ENCODE measurements at places on chromosomes 2 and 18. TPM values are rescaled to one million over a fixed set of nuclear protein-coding genes. Genes with fewer than 3 reads are reported as not detected.

DNA sequence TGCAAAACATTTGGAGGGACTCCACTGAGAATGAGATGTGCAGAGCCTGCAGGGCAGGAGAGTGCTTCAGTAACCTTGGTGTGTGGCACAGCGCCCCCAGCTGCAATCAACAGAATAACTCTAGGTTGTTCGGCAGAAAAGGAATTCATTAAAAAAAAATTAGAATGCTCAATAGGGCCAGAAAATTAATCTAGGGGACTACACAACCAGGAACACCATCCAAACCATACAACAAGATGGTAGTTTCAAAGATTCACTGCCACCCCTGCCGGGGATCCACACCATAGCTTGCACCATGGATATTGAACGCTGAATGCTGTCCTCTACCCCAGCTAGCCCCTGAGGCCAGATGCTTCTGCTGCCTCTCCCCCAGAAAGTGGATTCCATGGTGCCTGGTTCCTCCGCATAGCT is 50.1 kb downstream of the THUMPD2 start:
- no peaks in the 10 kb centered on the region for H3K36me3 ChIP-seq
- peak overlapping the region; percentile 11 for H3K27ac ChIP-seq
- no peaks in the 10 kb centered on the region for H3K27me3 ChIP-seq
- no peak for DNase-seq
- no peaks in the 10 kb centered on the region for H3K4me1 ChIP-seq
- H3K4me3 ChIP-seq = no peak overlapping the region

- no peak overlapping the region for H3K4me3 ChIP-seq
- no peak overlapping the region for H3K27ac ChIP-seq
- no peaks in the 10 kb centered on the region for H3K27me3 ChIP-seq
- no peaks in the 10 kb centered on the region for H3K36me3 ChIP-seq
- DNase-seq = no peak
- H3K4me1 ChIP-seq = no peaks in the 10 kb centered on the region
Measured at GRCh38 chr2:30713698-30714097, 93.5 kb downstream of the CAPN13 start.

DNA sequence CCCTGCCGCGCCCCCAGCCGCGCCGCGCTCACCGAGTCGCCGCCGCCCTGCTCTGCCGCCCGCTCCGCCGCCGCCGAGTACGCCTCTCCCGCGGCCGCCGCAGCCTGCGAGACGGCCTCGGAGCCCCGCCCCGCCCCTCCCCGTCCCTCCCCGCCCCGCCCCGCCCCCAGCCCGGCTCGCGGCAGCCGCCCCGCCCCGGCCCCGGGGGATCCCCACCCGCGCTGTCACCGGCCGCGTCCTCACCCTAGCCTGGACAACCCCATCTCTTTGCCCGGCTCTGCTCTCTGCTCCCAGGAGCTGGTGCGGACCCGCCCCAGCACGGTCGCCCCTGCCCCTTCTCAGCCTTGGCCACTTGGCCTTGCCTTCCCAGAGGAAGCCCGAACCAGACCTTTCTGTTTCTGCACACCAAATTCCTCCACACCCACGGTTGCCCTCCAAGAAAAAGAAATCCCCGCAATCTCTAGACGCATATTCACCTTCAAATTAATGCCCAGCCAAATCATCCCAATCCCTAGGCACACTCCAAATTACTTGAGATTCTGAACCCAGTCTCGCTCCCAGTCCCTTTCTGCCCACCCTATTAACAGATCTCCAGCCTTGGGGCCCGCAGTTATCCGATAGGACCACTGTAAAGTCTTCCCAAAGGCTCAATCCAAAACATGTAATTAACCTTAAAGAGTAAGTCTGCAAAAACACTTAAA is at the start of gene CYRIA:
CYRIA (minus strand) TSS at position 87 of the 701 bp plus-strand sequence. CDS start 77,715 bp downstream, outside the sequence.
- H3K36me3 ChIP-seq = no peaks in the 10 kb centered on the region
- H3K27ac ChIP-seq = peak within 1 kb of the TSS; percentile 89
- H3K4me3 ChIP-seq = peak within 1 kb of the TSS; percentile 79
- H3K27me3 ChIP-seq = no peaks in the 10 kb centered on the region
- no peak for DNase-seq
- peaks cover 2% of the 10 kb centered on the region for H3K4me1 ChIP-seq

- no peaks in the 10 kb centered on the region for H3K36me3 ChIP-seq
- H3K4me3 ChIP-seq = no peak overlapping the region
- peaks cover 5% of the 10 kb centered on the region for H3K4me1 ChIP-seq
- no peak for DNase-seq
Measured at GRCh38 chr2:157900684-157901083, 24.6 kb upstream of the ACVR1 start.

DNA sequence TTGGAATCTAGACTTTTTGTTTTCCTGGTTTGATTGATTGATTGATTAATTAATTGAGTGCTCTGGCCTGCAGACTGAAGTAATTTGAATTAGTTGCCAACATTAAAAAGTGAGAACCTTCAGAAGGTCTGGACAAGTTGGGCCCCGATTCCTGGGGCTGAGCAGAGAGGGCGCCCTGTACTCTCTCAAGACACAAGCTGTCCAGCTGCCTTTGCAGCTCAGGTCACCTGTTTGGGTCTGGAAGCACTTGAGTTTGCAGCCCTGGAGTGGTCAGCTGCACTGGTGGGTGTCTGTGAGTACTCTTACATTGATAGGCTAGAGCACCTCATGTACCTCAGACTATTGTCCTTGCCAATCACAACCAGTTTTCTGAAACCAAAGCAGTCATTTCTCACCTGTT is 22.7 kb upstream of the CELF4 start:
- H3K27ac ChIP-seq = no peak overlapping the region
- H3K4me3 ChIP-seq = no peak overlapping the region
- no peak for DNase-seq
- no peaks in the 10 kb centered on the region for H3K36me3 ChIP-seq
- no peaks in the 10 kb centered on the region for H3K27me3 ChIP-seq

GRCh38 chr2:85924522-85924921 is 35.7 kb upstream of the ST3GAL5 start:
- H3K36me3 ChIP-seq = no peaks in the 10 kb centered on the region
- H3K4me1 ChIP-seq = peaks cover 16% of the 10 kb centered on the region
- H3K27me3 ChIP-seq = no peaks in the 10 kb centered on the region
- no peak overlapping the region for H3K4me3 ChIP-seq
- H3K27ac ChIP-seq = peak overlapping the region; percentile 88

DNA sequence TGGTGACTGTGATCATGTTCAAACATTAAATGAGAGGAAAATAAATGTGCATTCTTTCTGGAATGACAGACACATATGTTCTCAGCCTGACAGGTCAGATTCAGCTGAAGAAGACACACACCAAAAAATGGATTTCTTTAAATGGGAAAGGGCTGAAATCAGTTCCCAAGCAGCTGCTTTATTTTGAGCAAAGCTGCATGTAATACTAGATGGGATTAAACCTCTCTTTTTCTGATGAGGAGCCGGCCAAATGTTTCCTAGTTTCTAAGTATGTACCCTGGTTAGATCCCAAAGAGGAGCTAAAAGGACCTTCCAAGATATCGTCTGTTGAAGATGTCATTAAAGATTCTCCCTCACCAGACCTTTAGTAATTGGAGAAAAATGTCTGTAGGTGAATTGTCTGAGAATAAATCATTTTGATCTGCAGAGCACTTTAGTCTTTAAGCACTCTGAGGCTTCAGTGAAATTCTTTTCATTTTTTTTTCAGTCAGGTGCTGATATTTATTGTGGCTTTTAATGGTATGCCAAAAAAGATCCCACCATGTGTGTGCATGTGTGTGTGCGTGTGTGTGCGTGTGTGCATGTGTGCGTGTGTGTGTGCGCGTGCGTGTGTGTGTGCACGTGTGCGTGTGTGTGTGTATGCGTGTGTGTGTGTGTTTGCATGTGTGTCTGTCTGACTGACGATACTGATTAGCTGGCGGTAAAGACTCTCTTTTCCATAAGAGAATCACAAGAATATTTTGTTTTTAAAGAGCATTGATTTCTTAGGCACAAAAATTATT is 175.8 kb downstream of the IRS1 start:
- H3K27ac ChIP-seq = no peak overlapping the region
- H3K4me1 ChIP-seq = no peaks in the 10 kb centered on the region
- H3K4me3 ChIP-seq = no peak overlapping the region
- H3K27me3 ChIP-seq = no peaks in the 10 kb centered on the region
- DNase-seq = no peak

GRCh38 chr18:36636237-36636817 is 192.5 kb downstream of the TPGS2 start:
- DNase-seq = no peak
- H3K27me3 ChIP-seq = no peaks in the 10 kb centered on the region
- H3K4me1 ChIP-seq = no peaks in the 10 kb centered on the region
- H3K27ac ChIP-seq = no peak overlapping the region

- no peak overlapping the region for H3K27ac ChIP-seq
- no peaks in the 10 kb centered on the region for H3K27me3 ChIP-seq
- no peak overlapping the region for H3K4me3 ChIP-seq
- no peak for DNase-seq
- no peaks in the 10 kb centered on the region for H3K36me3 ChIP-seq
Measured at GRCh38 chr2:216925636-216926366, 65.9 kb upstream of the TNP1 start.

DNA sequence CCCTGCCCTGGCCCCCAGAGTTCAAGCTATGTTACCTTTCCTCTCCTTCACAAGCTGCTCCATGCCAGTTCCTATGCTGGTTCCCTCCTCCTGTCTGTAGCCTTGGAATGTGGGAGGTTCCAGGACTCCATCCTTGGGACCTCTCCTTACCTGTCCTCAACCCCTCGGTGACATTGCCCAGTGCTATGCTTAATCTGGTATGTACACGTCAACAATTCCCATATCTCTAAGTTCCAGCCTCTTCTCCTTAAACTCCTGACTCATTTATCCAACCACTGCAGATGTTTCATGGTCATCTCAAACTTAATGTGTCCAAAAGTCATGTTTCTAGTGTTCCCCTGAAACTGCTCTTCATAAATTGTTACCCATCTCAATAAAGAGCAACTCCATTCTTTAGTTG is 160.8 kb downstream of the TNS1 start:
- H3K36me3 ChIP-seq = no peaks in the 10 kb centered on the region
- H3K27me3 ChIP-seq = no peaks in the 10 kb centered on the region
- DNase-seq = no peak
- H3K27ac ChIP-seq = peak overlapping the region; percentile 59
- H3K4me1 ChIP-seq = no peaks in the 10 kb centered on the region

DNA sequence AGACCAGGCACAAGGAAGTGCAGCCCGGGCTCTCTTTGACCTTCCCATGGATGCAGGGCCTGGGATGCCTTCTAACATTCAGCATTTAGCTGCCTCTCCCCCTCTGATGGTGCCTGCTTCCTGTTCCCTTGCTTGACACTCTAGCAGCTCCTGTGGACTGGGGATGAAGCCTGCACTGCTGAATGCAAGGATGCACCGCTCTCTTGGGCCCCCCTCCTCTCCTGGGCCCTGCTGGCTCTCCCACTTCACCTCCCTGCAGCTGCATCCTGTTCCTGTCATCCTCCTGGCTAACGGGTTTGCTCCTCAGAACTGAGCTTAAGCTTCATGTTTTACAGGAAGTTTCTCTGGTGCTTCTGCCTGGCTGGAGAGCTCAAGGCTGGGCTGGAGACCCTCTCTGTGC is 254.1 kb downstream of the TSN start:
- H3K27ac ChIP-seq = no peak overlapping the region
- no peaks in the 10 kb centered on the region for H3K36me3 ChIP-seq
- DNase-seq = no peak
- H3K27me3 ChIP-seq = no peaks in the 10 kb centered on the region
- H3K4me3 ChIP-seq = no peak overlapping the region
- H3K4me1 ChIP-seq = no peaks in the 10 kb centered on the region

- H3K36me3 ChIP-seq = no peaks in the 10 kb centered on the region
- no peaks in the 10 kb centered on the region for H3K4me1 ChIP-seq
- no peak overlapping the region for H3K4me3 ChIP-seq
- no peaks in the 10 kb centered on the region for H3K27me3 ChIP-seq
- no peak overlapping the region for H3K27ac ChIP-seq
Measured at GRCh38 chr2:28993206-28993960, 12.3 kb downstream of the TOGARAM2 start.

The ILKAP gene
- total RNA-seq = 38.3 TPM

The EFEMP1 gene
- 186 TPM for total RNA-seq

The DSG4 gene
- not detected for total RNA-seq

The CCDC85A gene
- total RNA-seq = 3.1 TPM

The SAG gene
- not detected for total RNA-seq

The BOLL gene
- 0.29 TPM for total RNA-seq

Data from breast epithelium (tissue), 4 donors.